GOT3 (cell line): ENCODE measurements at places on chromosomes 2 and 18.

- no peak for DNase-seq
Observed at GRCh38 chr2:219002395-219003266, 9.4 kb upstream of the CRYBA2 start.

- DNase-seq = no peak
Observed at GRCh38 chr2:165408186-165408585, 61.3 kb upstream of the CSRNP3 start.

DNA sequence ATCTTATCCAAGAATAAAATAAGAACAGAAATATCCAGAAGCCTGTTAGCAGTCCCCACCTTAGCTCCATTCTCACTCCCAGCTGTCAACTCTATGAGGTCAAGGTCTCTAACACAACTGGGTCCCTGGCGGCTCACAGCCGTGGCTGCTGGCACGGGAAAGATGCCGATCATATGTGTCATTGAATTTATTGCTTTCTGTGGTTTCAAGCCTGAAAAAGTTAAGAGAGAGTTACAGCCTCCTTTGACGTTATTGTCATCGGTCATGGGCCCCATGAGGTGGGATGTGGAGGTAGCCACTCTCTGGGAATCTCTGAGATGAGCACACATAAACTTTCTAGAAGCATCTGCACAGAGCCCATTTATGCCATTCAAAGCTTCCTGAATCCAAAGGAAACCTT, 28.7 kb upstream of the CABLES1 start:
- DNase-seq = no peak

GRCh38 chr2:179900655-179901054, 39.2 kb upstream of the ZNF385B start:
- DNase-seq = no peak

GRCh38 chr18:55328301-55328700, 259.7 kb downstream of the TCF4 start:
- DNase-seq = no peak

- DNase-seq = no peak
Observed at GRCh38 chr2:191155608-191156071, 4.8 kb upstream of the STAT4 start.

DNA sequence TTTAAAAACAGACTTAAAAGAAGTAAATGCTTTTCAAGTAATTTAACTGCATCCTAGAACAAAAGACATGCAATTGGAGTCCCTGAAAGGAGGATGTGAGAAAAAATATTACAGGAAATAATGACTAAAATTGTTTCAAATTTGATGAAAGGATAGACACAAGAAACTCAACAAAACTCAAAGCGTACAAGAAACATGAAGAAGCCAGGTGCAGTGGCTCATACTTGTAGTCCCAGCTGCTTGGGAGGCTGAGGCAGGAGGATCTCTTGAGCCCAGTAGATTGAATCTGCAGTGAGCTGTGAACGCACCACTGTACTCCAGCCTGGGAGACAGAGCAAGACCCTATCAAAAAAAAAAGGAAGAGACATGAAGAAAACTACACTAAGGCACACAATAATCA, 118.1 kb upstream of the SLC39A10 start:
- no peak for DNase-seq
